ENCODE measurements at places on chromosomes 16 and 17.

- no peak for DNase-seq
Observed at GRCh38 chr16:35150805-35151312, 1691.4 kb downstream of the TP53TG3F start.

DNA sequence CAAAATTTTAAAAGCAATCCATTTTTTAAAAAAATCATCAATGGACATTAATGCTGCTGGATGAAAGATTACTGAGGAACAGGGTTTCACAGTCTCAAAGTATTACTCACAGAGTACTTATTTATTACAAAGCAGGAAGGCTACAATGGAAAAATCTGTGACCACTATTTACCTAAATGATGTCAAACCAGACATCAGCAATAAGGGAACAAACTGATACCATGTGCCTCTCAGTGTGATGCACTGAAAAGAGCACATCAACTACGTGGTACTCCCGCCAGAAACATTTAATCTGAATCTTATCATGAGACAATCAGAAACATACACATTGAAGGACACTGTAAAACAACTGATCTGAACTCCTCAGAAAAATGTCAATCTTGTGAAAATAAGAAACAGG is 124.2 kb downstream of the PARN start:
- no peak for DNase-seq

- DNase-seq: no peak
Observed at GRCh38 chr16:35319536-35320192, 1860.3 kb downstream of the TP53TG3F start.

GRCh38 chr17:42784811-42785592 is 4.6 kb downstream of the WNK4 start:
- DNase-seq: no peak

GRCh38 chr16:65713181-65713808 is 591.4 kb upstream of the CDH11 start:
- no peak for DNase-seq

DNA sequence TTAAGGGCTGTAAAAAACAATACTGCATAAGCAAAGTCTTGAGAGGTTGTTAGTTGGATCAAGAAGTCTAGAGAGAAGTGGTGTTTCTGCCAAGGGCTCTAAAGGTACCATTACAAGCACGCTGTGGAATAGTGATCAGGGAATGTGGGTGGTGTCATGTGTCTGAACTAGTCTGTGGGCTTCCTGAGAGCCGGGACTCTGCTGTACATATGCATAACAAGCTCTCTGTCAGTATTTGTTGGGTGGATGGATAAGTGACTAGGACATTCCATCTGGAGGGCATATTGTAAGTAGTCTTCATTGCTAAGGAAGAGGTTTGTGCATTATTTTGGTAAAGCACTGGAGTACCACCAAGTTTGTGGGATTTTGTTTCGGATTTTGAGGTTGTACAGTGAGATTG is 209.5 kb downstream of the LGALS9B start:
- DNase-seq: no peak

- no peak for DNase-seq
Observed at GRCh38 chr17:73683771-73684170, 39.5 kb upstream of the SDK2 start.

DNA sequence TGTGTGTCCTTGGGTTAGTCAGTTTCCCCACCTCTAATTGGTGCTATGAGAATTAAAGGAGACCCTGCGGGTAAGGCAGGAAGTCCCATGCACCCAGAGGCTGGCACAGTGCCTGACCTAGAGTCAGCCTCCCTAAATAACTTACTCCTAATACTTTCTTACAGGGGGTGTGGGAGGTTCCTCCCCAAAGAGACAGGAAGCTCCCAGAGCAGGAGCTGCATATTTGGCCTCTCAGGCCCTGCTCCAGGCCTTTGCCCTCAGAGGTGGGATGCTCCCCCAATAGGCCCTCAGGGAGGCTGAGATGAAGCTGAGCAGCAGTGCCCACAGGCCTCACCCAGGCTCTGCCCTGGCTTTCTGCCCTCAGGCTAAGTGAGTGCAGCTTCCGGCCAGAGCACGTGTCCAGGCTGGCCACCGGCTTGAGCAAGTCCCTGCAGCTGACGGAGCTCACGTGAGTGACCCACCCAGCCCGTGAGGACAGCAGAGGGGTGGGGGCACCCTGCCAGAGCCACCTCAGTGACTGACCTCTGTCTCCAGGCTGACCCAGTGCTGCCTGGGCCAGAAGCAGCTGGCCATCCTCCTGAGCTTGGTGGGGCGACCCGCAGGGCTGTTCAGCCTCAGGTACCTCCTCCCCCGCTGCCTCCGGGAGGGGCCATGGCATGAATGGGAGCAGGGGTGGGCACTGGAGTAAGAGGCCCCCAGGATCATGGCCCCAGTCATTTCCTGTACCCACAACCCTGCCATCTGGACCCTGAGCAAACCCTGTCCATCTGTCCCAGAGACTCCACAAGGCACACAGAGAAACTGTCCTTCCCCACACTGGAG is 31.1 kb upstream of the CPNE2 start:
- DNase-seq: no peak

- DNase-seq: peak; percentile 46
Observed at GRCh38 chr17:42679492-42680330, 1.9 kb downstream of the CCR10 start.

DNA sequence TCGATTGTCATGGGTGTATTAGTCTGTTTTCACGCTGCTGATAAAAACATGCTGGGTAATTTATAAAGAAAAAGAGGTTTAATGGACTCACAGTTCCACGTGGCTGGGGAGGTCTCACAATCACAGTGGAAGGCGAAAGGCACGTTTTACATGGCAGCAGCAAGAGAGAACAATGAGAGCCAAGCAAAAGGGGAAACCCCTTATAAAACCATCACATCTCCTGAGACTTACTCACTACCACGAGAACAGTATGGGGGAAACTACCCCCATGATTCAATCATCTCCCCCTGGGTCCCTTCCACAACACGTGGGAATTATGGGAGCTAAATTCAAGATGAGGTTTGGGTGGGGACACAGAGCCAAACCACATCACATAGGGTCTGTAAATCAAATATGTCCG is 167.4 kb upstream of the XYLT1 start:
- no peak for DNase-seq

DNA sequence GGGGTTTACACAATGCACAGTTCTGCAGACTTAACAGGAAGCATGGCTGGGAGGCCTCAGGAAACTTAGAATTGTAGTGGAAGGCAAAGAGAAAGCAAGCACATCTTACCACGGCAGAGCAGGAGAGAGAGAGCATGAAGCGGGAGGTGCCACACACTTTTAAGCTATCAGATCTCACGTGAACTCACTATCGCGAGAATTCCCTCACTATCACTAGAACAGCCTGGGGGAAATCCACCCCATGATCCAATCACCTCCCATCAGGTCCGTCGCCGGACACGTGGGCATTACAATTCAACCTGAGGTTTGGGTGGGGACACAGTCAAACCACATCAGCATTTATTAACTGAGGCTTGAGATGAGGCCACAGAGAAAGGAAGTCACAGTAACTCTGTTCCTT is 326.7 kb downstream of the C16orf95 start:
- no peak for DNase-seq

GRCh38 chr17:7296189-7296861 is 1.9 kb upstream of the YBX2 start:
- DNase-seq: peak; percentile 26

GRCh38 chr16:65538976-65539375 is 417.1 kb upstream of the CDH11 start:
- DNase-seq: no peak

- no peak for DNase-seq
Observed at GRCh38 chr16:4288148-4288921, 15.5 kb upstream of the TFAP4 start.

DNA sequence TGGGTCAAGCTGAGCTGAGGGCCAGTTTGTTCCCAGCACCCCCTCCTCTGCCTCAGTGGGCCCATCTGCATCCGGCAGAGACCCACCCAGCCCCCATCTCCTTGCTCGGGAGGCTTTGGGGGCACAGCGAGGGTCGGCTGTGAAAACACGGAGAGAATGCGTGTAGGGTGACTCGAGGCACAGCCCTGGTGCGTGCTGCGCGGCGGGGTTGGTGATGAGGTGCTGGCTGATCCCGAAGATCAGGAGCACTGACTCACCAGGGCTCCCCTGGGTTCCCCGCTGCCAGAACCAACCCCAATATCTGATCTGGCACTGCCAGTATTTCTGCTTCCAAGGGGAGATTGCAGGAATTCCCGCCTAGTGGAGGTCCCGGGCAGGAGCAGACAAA is 7.5 kb upstream of the KRT17 start:
- DNase-seq: no peak

- no peak for DNase-seq
Observed at GRCh38 chr16:8571061-8571596, 19.2 kb downstream of the TMEM114 start.

- no peak for DNase-seq
Observed at GRCh38 chr16:306911-307370, 24.0 kb downstream of the PDIA2 start.

- no peak for DNase-seq
Observed at GRCh38 chr16:53482123-53482522, 20.9 kb downstream of the AKTIP start.

- peak; percentile 84 for DNase-seq
Observed at GRCh38 chr17:48048384-48049126, 396 bp downstream of the NFE2L1 start.

- DNase-seq: no peak
Observed at GRCh38 chr17:29103341-29103740, 60.4 kb downstream of the PIPOX start.

- no peak for DNase-seq
Observed at GRCh38 chr16:1691276-1691675, 13.2 kb downstream of the JPT2 start.

DNA sequence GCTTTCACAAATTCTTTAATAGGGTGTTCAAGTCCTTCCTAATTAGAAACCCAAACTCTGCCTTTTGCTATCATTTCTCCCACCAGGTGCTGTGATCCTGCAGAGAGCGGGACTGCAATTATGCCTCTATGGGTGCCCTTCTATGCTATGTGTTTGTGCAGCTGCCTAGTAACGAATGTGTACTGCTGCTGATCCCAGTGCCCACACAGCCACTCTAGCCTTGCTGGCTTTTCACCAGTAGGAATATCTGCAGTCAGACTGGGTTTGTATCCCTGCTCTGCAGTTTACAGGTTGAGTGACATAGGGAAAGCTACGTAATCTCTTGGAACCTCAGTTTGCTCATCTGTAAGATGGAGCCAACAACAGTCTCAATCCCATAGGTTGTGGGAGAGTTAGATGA is 179.6 kb upstream of the IRX3 start:
- no peak for DNase-seq

- no peak for DNase-seq
Observed at GRCh38 chr16:13529193-13529982, 390.6 kb upstream of the ERCC4 start.
